ENCODE measurements at places on chromosomes 3 and 15. TPM values are rescaled to one million over a fixed set of nuclear protein-coding genes. Genes with fewer than 3 reads are reported as not detected.

The LPP gene
- total RNA-seq: 248 TPM

The CPA3 gene
- 14.5 TPM for total RNA-seq

- no peak for DNase-seq
These were observed 40.8 kb downstream of the ZFAND6 start for GRCh38 chr15:80100247-80100646.

DNA sequence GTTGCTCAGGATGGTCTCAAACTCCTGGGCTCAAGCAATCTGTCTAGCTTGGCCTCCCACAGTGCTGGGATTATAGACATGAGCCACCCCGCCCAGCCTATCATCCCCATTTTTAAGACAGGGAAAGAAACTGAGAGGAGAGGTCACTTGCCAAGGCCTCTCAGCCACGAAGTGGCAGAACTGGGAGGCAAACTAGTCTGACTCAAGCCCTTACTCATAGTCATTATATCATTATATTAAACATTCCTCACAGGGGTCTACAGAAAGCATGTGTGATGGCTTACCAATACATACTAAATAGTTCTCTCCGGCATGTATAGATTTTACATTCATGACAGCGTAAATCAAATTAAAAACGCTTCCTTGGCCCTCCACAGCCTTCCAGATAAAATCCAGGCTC, 62.0 kb upstream of the ZBTB38 start:
- no peak for DNase-seq

DNA sequence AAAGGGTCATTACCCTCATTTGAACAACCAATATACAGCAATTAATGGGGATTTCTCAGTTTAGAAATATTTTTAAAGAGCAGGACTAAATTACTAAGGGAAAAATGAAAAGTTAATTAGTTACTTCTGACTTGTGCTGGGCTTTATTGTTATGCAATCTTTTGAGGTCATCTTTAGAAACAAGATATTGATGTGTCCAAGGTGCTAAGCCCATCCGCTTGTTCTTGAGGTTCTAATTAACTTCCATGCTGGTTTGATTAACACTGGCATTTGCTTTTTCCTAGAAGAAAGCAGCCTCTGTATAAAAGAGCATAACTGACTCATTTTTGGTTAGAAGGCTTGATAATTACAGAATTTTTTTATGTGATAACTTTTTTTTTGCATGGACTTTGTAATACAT, 256.5 kb upstream of the AGTR1 start:
- no peak for DNase-seq

The TRPM1 gene
- not detected for total RNA-seq

- DNase-seq: no peak
These were observed 923.0 kb downstream of the DIPK2A start for GRCh38 chr3:144894576-144894975.

DNA sequence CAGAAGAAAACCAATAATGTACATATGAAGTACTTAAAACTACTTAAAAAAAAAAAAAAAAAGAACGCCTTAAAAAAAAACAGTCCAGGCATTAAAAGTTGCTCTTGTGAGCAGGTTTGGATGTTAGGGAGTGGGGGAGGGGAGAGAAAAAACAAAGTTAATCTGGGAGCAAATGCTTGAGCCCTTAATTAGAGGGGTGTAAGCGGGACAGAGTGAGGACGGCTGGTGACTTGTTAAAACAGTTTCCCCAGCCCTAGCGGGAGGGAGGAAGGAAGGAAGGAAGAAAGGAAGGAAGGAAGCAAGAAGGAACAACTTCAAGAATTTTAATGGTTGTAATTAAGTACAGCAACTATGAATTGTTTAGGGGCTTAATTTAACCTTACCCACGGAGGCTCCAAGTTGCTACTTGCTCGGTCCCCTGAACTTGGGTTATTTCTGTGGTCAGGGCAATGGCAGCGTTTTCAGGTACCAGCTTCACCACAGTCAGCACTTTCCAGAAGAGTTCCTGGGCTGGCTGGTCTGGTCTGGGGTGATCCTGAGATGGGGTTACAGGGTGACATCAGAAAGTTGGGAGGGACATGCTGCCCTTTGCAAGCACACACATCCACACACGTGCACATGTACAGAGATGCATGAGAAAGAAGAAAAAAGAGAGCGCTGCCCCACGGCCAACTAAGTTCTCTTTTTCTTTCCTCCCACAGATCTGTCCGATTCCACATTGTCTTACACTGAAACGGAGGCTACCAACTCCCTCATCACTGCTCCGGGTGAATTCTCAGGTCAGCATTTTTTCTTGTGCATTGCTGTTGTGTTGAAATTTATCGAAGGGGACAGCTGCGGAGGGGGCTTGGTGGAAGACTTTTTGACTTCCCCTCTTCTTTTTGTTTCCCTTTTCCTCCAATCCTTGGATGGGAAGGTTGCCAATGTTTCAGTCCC, 14.0 kb downstream of the SMAD6 start:
- DNase-seq: no peak

GRCh38 chr3:146065573-146066006, 95.4 kb downstream of the PLOD2 start:
- no peak for DNase-seq

The FEZF2 gene
- total RNA-seq: not detected

DNA sequence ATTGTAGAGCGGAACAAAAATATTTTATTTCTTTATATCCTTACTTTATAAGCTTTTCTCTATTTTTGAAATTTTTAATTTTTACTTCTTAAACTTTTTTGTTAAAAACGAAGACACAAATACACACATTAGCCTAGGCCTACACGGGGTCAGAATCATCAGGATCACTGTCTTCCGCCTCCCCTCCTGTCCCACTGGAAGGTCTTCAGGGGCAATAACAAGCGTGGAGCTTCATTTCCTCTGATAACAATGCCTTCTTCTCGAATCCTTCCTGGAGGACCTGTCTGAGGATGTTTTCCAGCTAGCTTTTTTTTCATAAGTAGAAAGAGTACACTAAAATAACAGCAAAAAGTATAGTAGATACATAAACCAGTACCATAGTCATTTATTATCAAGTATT, 77.7 kb upstream of the DGKG start:
- DNase-seq: no peak

The GJD2 gene
- not detected for total RNA-seq
